T follicular helper cell (primary cell): ENCODE measurements at places on chromosomes 2 and 18.

DNA sequence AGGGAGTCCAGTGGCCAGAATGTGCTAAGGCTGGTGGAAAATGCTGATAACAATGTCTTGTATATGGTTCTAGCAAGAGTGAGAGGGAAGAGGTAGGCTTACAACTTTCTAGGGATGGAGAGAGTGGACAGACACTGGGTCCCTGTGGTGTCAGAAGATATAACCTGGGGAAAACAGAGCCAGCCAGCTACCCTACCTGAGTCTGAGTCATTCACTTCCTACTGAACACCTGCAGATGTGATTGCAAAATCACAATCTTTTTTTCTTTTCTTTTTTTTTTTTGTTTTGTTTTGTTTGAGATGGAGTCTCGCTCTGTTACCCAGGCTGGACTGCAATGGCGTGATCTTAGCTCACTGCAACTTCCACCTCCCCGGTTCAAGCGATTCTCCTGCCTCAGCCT is 7.3 kb downstream of the TET3 start:
- DNase-seq, result no peak

- DNase-seq, result no peak
Observed at GRCh38 chr18:73458186-73458964, 590.6 kb upstream of the NETO1 start.

DNA sequence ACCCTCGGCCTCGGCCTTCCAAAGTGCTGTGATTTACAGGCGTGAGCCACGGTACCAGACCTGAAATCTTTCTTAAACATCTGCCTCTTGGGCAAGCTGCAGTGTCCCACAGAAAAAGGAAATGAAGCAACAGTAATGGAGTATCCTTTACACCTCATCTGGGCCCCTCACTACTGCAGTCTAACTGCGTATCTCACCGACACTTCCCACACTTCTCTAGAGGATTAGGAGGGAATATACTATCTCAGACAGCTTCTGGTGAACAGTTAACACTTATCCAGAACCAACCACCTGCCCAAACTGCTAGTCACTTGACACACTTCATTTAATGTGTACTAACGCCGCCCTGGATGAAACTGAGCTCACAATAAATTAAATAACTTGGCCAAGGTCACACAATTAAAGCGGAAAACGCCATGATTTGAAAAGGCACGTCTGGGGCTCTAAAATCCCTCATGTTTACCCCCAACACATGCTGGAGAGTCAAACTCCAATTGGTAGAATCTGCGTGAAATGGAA is 993 bp downstream of the COX7A2L start:
- DNase-seq, result no peak

GRCh38 chr18:76434452-76434851 is 60.6 kb downstream of the ZNF516 start:
- DNase-seq, result no peak

GRCh38 chr2:208358758-208359631 is 47.6 kb upstream of the PTH2R start:
- no peak for DNase-seq

GRCh38 chr2:159199761-159200465 is 86.6 kb downstream of the WDSUB1 start:
- no peak for DNase-seq

DNA sequence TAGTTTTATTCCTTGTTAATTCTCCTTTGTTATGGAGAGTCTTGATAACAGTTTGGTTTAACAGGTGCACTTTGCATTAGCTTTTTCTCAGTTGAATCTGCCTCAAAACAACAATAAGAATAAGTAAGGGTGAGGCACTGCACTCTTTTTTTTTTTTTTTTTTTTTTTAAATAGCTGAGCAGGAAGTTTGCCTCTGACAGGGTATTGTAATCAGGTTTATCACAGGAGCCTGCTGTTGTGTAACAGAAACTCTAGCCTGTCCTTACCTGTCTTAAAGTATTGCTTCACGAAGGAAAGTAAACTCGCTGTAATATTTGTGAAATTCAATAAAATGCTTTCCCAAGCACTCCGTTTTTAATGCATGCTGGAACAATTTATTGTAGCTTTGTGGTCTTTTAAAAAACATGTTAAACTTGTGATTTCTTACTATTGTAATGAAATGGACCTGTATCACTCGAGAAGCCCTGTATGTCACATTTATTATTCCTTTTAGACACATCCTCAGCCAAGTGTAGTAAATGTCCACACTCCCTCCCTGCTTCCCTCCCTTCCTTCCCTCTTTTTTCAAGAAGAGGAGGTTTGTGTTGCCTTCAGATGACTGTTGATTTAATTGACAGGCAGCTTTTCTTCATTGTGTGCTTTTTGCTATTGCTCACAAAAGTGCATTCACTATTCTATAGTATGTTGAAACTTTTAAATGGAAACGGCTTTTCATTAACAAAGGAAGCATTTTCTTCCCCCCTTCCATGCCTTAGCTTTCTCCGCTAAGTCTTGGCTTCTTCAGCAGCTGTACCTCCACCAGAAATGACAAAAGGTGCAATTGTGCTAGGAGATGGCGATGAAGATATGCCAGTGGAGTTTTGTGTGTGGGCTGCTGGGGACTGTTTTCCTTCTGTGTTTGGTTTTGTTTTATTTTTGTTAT is 52.7 kb downstream of the TAF1B start:
- no peak for DNase-seq
